ENCODE measurements at places on chromosomes 7 and 10.

GRCh38 chr7:77335581-77335980 is 80.6 kb downstream of the GSAP start:
- no peak for DNase-seq

DNA sequence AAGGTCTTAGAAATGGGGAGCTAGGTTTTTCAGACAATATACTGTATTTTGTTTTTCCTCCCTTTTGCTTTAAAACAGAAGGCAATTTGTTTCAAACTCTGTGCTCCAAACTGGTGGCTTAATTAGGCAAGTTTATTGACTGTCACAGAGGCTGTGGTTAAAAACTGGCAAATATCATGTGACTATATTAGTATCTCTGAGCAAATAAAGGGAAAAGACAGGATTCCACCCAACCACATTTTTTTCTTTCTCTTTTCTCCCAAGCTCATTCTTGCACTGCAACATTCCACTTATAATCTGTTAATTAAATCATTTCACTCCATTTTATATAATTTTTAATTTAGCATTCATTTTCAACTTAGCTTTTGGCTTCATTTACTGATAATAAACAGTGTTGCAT is 615.8 kb downstream of the AUTS2 start:
- DNase-seq = no peak

GRCh38 chr7:101081432-101081831 is 3.8 kb upstream of the TRIM56 start:
- DNase-seq = no peak

- no peak for DNase-seq
Measured at GRCh38 chr7:148584154-148584827, 6.3 kb upstream of the C7orf33 start.

GRCh38 chr7:101636822-101637623 is 7.9 kb upstream of the MYL10 start:
- no peak for DNase-seq

DNA sequence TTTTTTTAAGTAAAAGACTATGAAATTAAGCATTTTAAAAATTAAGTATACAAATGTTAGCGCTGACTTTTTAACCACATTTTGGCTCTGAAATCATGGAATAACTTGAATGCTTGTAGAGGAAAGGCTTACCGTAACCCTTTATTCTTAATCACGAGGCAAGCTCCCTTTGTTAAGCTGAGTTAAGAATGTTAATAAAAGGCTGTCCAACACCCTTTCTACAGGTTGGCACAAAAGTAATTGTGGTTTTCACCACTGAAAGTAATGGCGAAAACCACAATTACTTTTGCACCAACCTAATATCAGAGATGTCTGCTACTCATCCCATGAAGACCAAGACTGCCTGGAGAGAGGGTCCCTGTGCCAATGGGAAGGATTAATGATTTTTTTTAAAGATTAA is 70.6 kb downstream of the STK17A start:
- DNase-seq = no peak

- no peak for DNase-seq
Measured at GRCh38 chr10:108562105-108562504, 1361.2 kb downstream of the XPNPEP1 start.

DNA sequence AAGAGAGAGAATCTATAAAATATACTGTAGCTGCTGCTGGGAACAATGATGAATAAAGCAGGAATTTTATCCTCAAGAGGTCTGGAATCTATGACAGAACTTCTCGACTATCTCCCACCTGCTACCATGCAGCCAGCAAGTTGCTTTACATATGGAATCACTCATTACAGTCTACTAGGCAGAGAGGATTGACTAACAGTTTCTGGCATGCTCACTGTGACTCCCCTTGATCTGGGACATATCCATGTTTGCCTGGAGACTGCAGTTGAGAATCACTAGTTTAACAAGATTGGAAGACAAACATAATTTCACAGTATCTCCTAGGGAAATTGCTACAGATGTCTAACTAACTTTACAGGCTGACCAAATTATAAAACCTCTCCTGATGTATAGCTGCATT is 13.3 kb downstream of the GPR37 start:
- DNase-seq = no peak

DNA sequence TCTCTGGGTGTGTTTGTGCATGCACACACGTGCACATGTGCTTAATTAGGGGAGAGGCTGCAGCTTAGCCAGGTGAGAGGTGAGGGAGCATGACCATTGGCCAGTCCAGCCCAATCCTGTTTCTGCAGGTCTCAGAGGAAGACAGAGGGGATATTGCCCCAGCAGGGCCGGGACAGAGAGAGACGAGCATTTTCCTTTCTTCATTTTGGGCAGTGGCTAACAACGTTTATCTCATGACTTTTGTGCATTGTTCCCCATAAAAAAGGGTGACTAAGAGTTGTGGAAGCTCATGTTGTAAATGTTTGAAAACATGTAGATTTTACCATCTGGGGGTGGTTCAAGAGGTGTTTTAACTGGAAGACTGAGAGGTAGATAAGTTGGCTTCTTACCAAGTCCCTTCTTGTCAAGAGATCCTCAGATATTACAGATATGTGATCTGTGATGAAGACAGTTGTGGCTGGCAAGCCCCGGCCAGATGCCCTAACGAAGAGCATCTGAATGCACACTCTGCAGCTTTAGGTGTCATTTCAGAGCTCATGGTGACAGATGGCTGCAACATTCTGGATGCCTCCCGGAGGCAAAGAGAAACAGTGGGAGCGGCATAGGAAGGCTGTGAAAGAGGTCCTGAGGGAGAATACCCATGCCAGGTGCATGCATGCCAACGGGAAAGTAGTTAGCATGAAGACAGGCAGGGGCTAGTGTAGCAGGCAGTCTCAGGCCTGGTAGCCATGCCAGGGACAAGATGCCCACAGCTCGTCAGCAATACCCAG is 16.7 kb upstream of the DMBT1 start:
- DNase-seq = no peak

DNA sequence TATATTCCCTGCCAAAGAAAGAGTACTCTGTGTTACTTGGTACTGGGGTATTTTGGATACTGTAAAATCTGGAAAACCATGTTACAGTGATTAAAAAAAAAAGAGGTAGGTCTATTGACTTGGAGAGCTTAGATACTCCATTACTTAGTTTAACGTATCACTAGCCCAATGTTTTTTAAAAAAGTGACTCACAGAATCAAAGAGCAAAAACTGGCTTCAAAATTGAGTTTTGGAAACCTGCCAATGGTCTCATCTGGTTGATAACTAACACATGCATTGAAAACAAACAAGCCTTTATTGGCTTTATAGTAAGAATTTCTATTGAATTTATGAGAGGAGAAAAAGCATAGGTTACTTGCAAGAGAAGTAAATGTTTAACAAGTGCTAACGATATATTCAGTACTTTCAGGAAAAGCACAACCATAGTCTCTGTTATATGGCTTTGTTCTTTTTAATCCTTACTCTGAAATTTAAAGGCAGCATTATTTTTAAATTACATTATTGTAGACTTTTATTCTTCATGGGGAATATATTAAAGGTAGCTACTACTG is 563.3 kb upstream of the SORCS1 start:
- no peak for DNase-seq

DNA sequence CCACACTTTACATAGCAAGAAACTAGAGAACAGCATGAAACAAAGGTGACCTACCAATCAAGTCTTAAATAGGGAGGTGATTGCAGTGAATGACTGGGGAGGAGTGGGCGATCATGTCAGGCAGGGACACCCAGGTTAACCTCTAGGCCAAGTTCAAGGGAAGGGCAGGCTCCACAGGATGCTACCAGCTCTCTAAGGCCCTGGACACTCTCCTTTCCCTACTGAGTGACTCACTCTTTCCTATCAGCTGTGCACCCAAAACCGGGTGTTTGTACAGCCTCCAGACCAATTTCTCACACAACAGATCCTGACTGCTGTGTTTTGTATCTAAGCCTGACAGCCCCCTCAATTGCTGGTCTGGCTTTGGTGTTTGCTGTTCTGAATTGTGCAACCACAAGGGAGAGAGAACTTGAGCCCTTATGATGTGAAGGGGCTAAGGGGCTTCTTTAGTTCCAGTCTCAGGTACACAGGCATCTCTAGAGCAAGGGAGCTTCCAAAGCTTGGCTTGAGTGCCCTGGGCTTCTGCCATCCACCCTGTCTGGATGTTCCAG is 107.8 kb downstream of the TBXAS1 start:
- DNase-seq = no peak

DNA sequence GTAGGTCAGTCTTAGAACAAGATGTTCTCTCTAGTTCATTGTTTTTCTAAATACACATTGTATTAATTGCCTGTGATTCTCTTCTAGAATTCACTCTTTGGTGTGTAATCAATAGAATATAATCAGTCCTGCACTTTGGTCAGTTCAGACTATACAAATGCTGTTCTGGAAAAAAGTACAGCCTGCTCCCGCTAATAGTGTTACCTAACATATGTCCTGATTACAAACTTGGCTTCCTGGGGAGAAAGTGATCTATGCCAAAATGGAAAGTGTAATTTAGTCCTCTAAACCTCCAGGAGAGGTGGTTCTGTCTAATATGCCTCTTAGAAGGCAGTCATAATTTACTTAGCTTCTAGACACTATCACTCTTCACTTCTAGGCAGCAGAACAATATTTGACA is 215.5 kb downstream of the SEMA3D start:
- no peak for DNase-seq

DNA sequence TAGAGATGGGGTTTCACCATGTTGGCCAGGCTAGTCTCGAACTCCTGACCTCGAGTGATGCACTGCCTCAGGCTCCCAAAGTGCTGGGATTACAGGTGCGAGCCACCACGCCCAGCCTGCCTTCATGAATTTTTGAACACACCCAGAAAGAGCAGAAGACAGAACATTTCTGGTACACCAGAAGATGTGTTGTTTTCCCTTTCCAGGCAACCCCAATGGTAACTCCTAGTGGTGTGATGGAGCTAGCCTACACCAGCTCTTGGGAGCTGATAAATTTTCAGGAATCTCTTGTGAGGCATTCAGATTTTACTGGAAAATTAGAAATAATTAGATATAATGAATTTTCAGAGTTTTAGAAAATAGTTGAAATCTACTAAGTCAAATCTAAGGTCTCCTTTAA is 904 bp upstream of the CCDC7 start:
- no peak for DNase-seq

GRCh38 chr10:70784471-70784870 is 706 bp downstream of the TBATA start:
- DNase-seq = no peak

GRCh38 chr10:95552679-95553342 is 8.4 kb downstream of the SORBS1 start:
- DNase-seq = no peak

- DNase-seq = no peak
Measured at GRCh38 chr10:8978100-8978499, 923.6 kb downstream of the GATA3 start.

GRCh38 chr7:422191-422885 is 97.3 kb downstream of the PDGFA start:
- DNase-seq = no peak

DNA sequence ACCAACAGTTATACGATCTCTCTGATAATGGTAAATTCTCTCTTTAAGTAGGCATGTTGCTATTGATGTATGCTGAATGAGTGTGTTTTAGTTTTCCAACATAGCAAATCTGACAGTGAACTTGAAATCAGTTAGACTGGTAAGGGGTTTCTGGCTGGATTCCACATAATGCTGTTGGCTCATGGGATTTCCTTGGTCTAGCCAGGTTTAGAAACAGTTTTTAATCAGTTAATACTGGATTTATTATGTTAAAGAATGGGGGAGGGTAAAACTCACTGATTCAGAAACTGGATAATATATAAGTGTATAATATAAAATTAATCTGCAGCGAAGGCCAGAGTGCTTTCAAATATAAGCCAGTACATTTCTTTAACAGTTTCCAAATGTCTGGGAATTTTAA is 55.6 kb downstream of the PCDH15 start:
- DNase-seq = no peak

GRCh38 chr7:47420122-47420780 is 161.7 kb downstream of the TNS3 start:
- no peak for DNase-seq

GRCh38 chr7:20085086-20085485 is 132.1 kb downstream of the MACC1 start:
- DNase-seq = no peak

DNA sequence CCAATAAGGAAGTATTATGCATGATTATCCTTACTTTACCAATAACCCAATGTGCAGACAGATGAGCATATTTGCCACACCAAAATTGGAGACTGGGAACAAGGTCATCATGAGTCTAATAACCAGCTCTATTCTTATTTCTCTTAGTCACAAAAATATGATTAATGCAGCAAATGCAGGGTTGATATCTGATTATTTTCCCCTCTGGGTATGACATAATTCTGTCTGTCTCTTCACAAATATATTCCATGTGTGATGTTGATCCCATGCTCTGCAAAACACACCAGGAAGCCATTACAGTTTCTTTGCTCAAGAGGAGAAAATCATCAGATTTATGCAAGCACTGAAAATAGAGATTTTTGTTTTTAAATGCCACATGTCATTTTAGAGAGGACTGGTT is 196.5 kb upstream of the DGKB start:
- no peak for DNase-seq

GRCh38 chr10:22427101-22427500 is 81.8 kb downstream of the SPAG6 start:
- DNase-seq = no peak

DNA sequence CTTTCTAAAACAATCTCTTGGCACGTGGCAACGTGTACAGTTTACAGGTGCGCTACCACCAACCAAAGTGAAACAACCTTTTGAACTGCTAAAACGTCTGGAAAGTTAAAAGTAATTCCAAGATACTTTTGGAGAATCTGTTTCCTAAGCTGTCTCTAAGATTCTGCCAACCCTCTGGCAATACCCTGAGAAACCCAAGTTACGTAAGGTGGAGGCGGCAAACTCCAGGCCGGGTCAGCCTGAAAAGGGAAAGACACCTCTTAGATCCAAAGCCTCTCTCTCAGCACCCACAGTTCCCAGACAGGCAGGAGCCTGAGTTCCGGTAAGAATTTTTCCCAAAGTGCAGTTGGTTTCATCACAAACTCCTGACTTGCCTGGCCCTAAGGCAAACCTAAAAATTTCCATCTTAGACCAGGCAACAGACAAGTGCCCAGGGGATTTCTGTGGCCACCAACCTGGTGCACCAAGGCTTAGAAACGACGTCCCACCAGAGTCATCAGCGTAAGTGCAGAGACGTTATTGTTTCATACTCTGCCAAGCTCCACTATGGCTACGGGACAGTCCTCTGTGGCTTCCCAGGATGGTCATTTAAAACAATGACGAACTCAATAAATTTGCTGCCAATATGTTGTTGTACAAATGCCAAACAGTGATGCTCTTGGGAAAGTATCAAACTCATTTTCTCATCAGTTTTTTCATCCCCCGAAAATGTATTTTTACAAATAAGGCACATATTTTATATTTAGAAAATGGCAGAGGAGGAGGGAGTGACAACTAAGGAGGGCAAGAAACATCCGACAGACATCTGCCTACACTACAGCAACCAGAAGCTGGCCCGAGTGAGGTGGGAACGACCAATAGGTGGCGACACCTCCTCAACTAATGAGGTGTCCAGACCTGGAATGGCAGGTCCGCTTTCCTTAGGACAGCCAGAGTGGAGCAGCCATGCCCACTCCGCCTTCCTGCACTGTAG is 205.8 kb upstream of the FRMD4A start:
- DNase-seq = peak; percentile 47
